ENCODE measurements at places on chromosomes 3 and 15.

DNA sequence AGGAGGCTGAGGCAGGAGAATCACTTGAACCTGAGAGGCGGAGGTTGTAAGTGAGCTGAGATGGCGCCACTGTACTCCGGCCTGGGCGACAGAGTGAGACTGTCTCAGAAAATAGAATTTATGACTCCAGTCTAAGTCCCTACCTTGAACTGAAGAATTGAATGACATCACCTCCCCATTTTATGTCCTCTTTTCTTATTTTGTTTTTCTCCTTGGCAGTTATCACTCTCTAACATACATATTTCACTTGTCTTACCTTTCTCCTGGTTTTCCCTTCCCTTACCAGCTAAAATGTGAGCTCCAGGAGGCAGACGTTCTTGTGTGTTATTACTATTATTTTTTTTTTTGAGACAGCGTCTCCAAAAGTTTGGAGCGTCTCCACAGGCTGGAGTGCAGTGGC, 7.6 kb downstream of the TATDN2 start:
- no peak for DNase-seq

- no peak for DNase-seq
These were observed 11.8 kb upstream of the ARL8B start for GRCh38 chr3:5110337-5110736.

DNA sequence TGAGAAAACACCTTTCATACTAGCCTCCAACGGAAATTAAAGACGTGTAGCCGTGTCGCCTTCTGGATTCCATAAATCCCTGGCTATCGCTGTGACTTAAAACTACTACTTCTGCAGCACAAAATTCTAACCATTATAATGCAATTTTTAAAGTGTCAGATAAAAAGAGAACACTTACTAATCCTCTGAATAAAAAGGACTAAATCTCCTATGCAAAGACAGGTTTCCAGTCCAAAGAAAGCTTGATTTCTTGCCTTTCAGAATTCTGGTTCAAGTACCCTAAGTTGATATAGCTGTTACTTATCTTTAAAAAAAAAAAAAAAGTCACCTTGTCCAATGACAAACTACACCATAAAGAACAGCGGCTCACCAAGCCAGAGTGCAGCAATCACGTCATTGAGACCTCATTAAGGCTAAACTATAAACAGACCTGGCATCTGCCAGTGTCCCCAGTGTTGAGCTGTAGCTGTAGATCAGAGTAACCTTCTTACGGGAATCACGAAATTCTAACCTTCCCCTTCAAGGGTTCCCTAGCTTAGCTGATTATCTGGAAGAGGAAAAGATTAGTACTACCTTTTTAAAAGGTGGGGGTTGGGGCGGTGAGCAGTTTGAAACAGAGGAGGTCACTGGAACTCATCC, 2.2 kb downstream of the ABCC5 start:
- DNase-seq: peak; percentile 40

DNA sequence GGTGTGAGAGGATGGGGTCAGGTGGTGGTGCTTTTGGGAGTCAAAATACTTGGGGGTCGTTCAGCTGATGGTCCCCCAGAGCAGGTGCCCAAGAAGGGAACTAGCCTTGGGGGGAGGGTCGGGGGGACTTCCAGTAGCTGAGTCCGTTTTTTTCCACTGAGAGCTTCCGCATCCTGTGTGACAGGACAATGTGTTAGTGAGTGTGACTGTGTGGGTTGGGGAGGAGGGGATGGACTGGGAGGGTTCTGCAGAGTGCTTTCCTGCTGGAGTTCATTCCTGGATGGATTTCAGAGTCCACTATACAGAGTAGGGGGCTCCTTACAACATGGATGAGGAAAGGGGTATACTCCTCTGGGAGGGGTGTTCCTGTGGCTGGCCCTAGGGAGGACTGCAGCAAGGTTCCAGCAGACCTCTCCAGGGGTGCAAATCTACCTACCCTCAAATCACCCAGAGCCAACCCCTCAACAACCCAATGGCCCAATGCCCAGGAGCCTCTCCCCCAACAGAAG, 601 bp upstream of the HYAL2 start:
- no peak for DNase-seq

DNA sequence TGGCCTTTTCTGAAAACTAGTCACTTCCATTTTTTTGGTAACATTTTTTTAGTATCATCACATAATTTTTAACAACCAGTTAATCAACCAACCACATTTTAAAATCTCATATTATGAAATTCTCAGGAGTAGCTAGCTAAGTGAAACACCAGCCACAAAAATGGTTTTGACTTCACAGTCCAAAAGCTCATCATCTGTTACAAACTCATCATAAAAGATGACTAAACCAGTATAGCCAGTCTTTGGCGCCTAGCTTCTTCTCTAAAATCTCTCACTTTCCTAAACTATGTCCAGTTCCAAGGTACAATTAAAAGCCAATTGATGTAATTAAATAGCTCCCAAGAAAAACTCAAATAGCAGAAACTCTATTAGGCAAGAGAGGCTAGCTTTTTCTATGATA, 88.2 kb upstream of the ZNF385D start:
- no peak for DNase-seq

- DNase-seq: no peak
These were observed 44.9 kb upstream of the TMC3 start for GRCh38 chr15:81418891-81419290.

GRCh38 chr3:85780806-85781205, 822.0 kb downstream of the CADM2 start:
- no peak for DNase-seq

DNA sequence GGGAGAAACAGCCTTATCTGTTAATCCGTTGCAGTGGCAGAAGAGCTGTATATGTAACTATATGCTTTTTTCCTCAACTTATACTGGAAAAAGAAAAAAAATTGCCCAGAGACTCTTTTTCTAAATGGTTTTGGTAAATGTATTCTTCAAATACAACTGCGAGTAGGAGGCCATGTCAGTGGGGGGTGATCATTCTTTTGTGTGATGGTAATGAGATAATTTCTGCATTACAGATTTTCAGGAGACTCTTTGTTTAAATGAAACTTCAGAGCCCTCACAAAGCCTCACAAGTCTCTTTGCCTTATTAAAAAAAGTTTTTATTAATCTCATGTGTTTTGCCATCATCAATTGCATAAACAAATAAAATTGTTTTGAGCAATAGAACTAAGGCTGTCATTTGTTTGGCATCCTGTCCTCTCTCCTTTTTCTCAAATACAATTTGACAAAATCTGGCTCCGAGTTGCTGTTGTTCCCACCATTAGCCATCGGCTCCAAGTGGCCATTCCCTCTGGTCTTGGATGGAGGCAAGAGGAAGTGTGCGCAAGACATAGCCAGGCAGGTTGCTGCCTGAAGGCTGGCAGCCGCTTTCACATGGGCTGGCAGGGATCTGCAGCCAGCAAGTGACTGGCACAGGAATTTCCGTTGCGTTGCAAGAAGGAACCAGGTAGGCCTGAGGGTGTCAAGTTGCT, 116.7 kb downstream of the FNDC3B start:
- no peak for DNase-seq

GRCh38 chr3:98013411-98014267, 21.5 kb downstream of the GABRR3 start:
- no peak for DNase-seq

GRCh38 chr15:41932101-41932500, 38.2 kb upstream of the SPTBN5 start:
- no peak for DNase-seq

GRCh38 chr15:96079882-96080281, 250.6 kb upstream of the NR2F2 start:
- DNase-seq: no peak

GRCh38 chr3:65402597-65402996, 636.1 kb downstream of the MAGI1 start:
- no peak for DNase-seq

DNA sequence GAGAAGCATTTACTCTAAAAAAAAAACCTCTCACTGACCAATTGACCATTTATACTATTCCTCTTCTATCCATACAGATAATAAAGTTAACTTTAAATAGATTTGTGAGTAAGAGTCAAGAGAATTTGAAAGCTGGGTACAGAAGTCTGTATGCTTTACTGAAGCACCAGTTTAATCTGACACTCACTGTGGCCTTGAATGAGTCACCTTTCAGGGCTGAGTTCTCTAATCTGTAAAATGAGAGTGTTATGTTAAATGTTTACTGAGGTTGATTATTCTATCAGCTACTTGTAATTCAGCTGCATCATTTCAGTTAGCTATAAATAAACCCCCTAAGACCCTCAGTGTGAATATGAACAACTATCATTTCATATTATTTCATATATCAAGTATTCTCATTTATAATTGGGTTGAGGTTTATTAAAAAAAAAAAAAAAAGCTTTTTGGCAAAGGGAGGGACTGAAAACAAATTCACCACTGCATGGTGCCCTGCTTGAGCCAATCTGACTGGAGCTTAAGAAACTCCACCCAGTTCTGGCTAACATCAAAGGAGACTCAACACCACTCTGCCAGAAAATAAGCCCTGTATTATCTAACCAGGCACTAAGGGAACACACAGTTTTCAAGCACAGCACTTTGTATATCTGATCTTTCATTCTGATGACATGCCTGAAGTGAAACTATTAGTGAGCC, 2.8 kb downstream of the MAP4 start:
- DNase-seq: no peak

- DNase-seq: no peak
These were observed 102.1 kb downstream of the DUT start for GRCh38 chr15:48433226-48433886.

GRCh38 chr15:66387163-66388042, 691 bp downstream of the MAP2K1 start:
- peak; percentile 44 for DNase-seq

- no peak for DNase-seq
These were observed 44.6 kb downstream of the LDHAL6B start for GRCh38 chr15:59251001-59251845.

DNA sequence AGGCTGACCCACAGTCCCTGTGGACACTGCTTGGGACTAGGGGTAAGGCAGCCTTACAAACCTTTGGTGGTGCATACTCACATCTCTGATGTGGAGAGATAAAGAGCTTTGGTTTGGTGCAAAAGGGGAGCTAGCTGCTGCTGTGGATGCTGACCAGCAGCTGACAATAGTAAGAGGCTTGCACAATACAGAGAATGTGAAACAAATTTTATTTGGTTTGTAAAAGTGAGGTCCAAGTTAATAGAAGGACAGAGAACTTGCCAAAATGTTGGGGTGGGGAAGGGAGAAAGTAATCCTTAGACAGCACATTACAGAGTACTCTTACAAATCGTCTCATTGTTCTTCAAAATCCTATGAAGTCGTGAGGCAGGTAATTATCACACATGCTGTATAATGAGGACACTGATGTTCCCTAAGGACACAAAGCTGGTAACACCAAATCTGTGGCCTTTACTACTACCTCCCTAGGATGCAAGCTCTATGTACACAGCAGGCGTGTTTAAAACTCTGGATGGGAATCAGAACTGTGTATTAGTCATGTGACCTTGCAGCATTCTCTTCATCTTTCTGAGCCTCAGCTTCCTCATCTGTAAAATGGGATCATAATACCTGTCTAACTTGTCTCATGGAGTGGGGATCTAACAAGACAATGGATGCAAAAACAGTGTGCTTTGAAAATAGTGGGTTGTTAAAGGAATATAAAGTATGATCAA, 21.6 kb downstream of the ARHGAP31 start:
- DNase-seq: no peak

DNA sequence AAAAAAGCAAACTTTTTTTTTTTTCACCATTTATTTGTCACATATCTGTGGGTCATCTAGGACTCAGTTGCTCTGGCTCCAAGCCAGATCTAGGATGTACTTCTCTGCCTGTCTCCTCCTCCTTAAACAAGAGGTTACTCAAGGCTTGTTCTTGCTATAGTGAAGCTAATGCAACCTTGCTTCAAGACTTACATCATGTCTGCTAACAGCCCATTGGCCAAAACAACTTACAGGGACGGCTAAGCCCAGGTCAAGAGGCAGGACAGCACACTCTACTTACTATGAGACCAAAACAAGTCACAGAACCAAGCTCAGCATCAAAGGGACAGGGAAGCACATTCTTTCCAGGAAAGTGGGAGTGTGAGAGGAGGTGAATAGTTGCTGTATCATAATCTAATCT, 123.8 kb upstream of the BNIP2 start:
- no peak for DNase-seq

DNA sequence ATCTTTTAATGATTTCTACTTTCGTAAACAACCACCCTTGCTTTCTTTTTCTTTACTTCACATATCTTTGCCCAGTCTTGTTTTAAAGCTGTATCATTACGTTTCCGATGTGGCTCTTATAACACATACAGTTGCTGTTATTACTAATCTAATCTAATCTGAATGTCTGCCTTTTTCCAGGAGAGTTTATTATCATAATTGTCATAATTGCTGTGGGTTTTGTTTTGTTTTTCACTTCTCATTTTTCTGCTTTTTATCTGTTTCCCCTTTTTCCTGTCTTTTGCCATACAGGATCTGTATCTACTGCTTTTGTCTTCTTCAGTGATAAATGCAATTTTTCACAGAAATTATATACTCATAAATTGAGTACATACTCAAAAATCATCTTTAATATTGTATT, 24.9 kb downstream of the HACL1 start:
- DNase-seq: no peak

DNA sequence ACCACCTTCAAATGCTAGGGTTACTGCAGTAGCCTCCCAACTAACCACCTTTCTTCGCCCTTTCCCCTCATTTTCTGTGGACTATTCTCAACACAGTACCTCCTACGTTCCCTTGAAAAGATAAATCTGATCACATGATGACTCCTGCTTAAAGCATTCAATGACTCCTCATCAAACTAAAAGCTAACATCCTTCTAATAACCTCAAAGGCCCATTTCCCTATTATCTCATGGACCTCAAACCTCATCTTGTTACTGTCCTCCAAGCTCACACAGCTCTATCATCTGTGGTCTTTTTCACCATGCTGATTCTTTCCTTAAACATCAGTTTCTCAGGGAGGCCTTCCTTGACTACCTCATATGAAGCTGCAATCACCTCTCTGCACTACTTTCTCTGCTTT, 29.6 kb downstream of the GADL1 start:
- DNase-seq: no peak

GRCh38 chr15:26941489-26941888, 29.5 kb upstream of the GABRG3 start:
- no peak for DNase-seq

DNA sequence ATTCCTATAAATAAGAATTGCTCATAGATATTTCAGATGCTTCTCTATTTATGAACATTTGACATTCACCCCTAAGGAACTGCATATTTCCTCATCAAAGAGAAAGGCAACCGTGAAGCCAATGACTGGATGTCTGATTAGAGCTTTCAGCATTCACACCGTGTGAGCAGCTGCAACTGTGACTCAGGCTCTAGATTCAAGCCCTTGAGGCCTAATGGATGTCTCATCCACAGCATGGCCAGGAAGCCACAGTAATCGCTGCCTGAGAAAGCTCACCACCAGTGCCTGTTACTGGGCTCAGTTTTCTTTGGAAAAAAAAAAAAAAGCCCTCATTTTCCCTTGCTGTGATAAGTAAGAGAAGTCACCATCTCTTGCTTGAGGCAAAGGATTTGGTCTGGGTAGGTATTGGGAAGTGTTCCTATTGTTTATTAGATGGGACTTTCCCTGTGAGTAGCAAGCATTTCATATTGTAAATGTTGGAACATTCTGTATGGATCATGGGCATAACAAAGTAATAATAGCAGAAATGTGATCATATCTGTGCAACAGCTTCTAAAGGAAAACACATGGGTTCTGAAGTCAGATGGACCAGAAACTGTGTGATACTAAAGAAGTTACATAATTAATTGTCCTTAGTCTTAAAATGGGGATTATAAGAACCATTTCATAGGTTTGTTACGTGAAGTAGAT, 783.7 kb downstream of the AGBL1 start:
- no peak for DNase-seq

- DNase-seq: no peak
These were observed 30.6 kb downstream of the KLF15 start for GRCh38 chr3:126326629-126327028.

Data from NCI-H2081 (cell line).